Nasal cavity respiratory epithelium epithelial cell of viscerocranial mucosa (primary cell): ENCODE measurements at places on chromosomes 11 and 22. TPM values are rescaled to one million over a fixed set of nuclear protein-coding genes. Genes with fewer than 3 reads are reported as not detected.

LRRN4CL gene
- 0.14 and 1.4 TPM in 2 replicates for total RNA-seq

CCDC89 gene
- 0.14 TPM in 1 of 2 replicates, not detected in the other for total RNA-seq

DCHS1 gene
- total RNA-seq, result under 0.01 and 0.21 TPM in 2 replicates

RGL4 gene
- not detected in 2 replicates for total RNA-seq

NOX4 gene
- 0.43 TPM in 1 of 2 replicates, not detected in the other for total RNA-seq

ESAM gene
- total RNA-seq, result under 0.01 and 0.07 TPM in 2 replicates

CHRNA10 gene
- total RNA-seq, result 0.34 and 1.00 TPM in 2 replicates

LUZP2 gene
- under 0.01 and 0.36 TPM in 2 replicates for total RNA-seq

POLDIP3 gene
- 21.5 and 30.1 TPM in 2 replicates for total RNA-seq

CRACR2B gene
- total RNA-seq, result 0.34 and 1.00 TPM in 2 replicates

OR52N1 gene
- total RNA-seq, result not detected in 2 replicates

IL10RA gene
- total RNA-seq, result under 0.01 TPM in 2 replicates

OOSP4B gene
- not detected in 2 replicates for total RNA-seq

SLC22A6 gene
- total RNA-seq, result not detected in 2 replicates

C11orf87 gene
- under 0.01 TPM in 1 of 2 replicates, not detected in the other for total RNA-seq

CNTN5 gene
- under 0.01 TPM in 1 of 2 replicates, not detected in the other for total RNA-seq

OR8H1 gene
- not detected in 2 replicates for total RNA-seq

CSF2RB gene
- total RNA-seq, result under 0.01 TPM in 2 replicates

MRPL11 gene
- 24.6 and 34.2 TPM in 2 replicates for total RNA-seq

ANO1 gene
- total RNA-seq, result 9.6 and 38.4 TPM in 2 replicates

CARD18 gene
- 1.0 TPM in 1 of 2 replicates, not detected in the other for total RNA-seq

SAA1 gene
- total RNA-seq, result 10.3 and 80.4 TPM in 2 replicates

PKNOX2 gene
- under 0.01 TPM in 1 of 2 replicates, not detected in the other for total RNA-seq

CENPM gene
- total RNA-seq, result 1.2 and 1.7 TPM in 2 replicates

GAB4 gene
- total RNA-seq, result not detected in 2 replicates

USP2 gene
- 1.4 and 2.4 TPM in 2 replicates for total RNA-seq

LGR4 gene
- total RNA-seq, result 20.5 and 38.9 TPM in 2 replicates

AMBRA1 gene
- total RNA-seq, result 10.6 and 25.9 TPM in 2 replicates

FOSL1 gene
- total RNA-seq, result 20.3 and 27.7 TPM in 2 replicates

LRRC4C gene
- total RNA-seq, result not detected in 2 replicates

SELENOO gene
- 20.8 and 22.6 TPM in 2 replicates for total RNA-seq

PNPLA3 gene
- total RNA-seq, result 2.7 and 3.5 TPM in 2 replicates

OSM gene
- total RNA-seq, result not detected in 2 replicates

PARVG gene
- not detected in 2 replicates for total RNA-seq

TUBA8 gene
- total RNA-seq, result under 0.01 and 0.21 TPM in 2 replicates

WBP2NL gene
- 0.34 and 0.57 TPM in 2 replicates for total RNA-seq

OR6A2 gene
- under 0.01 and 0.14 TPM in 2 replicates for total RNA-seq

TMEM45B gene
- total RNA-seq, result 59.0 and 253 TPM in 2 replicates

SEPTIN3 gene
- total RNA-seq, result 0.21 TPM in 1 of 2 replicates, not detected in the other

CLTCL1 gene
- total RNA-seq, result 8.5 and 26.9 TPM in 2 replicates

OLFML1 gene
- not detected in 2 replicates for total RNA-seq

E2F8 gene
- total RNA-seq, result under 0.01 and 0.14 TPM in 2 replicates

MOGAT2 gene
- 0.07 TPM in 1 of 2 replicates, not detected in the other for total RNA-seq

HMOX1 gene
- 6.2 and 13.7 TPM in 2 replicates for total RNA-seq

PKP3 gene
- 208 and 214 TPM in 2 replicates for total RNA-seq

NLRP6 gene
- not detected in 2 replicates for total RNA-seq

IGLL1 gene
- not detected in 2 replicates for total RNA-seq

P2RX6 gene
- total RNA-seq, result 0.34 and 0.57 TPM in 2 replicates

OR52B2 gene
- total RNA-seq, result not detected in 2 replicates

RNF121 gene
- 23.6 and 43.9 TPM in 2 replicates for total RNA-seq

DEUP1 gene
- total RNA-seq, result under 0.01 and 0.14 TPM in 2 replicates

SCGB2A2 gene
- total RNA-seq, result not detected in 2 replicates
